Substantia nigra (tissue), 51 donors: ENCODE measurements at places on chromosomes 4 and X.

GRCh38 chr4:151629097-151629783, 131.6 kb downstream of the GATB start:
- no peak for DNase-seq

DNA sequence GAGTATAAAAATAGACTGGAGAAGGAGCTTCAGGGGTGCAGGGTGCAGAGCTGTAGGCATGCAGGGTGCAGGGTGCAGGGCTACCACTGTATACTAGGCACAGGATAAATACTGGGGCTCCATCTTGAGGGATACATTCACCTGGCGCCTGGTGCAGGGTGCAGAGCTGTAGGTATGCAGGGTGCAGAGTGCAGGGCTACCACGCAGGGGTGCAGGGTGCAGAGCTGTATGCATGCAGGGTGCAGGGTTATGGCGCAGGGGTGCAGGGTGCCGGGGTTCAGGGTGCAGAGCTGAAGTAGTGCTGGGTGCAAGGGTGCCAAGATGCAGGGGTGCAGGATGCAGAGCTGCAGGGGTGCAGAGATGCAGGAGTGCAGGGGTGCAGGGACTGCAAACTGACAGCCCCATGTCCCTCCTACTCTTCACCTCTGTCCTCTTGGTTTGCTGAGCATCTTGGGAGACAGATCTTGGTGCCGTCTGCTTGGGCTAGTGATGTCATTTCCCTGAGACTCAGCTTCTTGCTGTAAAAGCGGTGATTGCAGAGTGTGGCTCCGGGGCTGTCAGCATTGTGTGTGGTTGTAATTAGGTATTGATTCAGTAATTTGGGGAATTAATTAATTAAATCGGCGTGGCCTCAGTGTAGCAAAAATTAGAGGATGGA, 91.2 kb downstream of the ADRA2C start:
- no peak for DNase-seq

GRCh38 chr4:142832022-142832421, 14.1 kb downstream of the INPP4B start:
- no peak for DNase-seq

DNA sequence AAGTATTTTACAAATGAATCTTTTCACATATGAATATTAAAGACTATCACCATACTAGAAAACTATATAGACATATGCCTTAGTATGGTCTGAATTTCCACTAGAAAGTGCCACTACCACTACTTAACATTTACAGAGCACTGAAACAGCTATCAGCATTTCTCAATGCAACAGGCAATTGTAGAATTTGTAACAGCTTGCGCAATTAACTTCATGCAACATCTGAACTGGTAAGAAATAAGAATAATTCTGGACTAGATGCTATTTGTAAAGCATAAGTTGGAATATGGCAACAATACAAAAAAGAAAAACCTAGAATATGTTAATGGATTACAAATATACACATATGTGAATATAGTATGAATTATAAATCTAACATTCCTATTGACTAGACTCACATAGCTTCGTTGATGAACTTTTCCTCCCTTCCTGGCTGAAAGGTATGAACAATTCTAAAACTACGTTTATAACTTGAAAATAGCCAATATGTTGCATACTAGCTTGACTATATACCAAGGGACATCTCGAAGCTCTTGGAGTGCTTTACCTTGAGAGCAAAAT, 82.0 kb downstream of the ATP8A1 start:
- DNase-seq = no peak

- DNase-seq = no peak
Observed at GRCh38 chr4:40193016-40193571, 3.7 kb upstream of the RHOH start.

DNA sequence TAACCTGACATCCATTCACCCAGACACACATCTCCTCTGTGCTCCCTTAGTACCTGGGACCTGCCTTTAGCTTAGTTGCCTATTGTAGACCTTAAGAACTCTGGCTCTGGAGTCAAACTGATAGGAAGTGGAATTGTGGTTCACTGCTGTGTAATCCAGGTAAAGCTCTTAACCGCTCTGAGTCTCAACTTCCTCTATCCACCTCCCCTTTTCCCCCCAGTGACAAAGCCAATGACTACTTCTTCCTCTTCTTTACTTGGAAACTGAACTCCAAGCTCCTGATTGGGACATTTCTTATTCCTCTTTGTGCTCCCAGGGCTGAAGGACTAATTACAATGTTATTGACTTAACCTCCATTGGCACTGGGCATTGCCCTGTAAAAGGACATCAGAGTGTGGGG, 94.1 kb downstream of the DRD5 start:
- no peak for DNase-seq

DNA sequence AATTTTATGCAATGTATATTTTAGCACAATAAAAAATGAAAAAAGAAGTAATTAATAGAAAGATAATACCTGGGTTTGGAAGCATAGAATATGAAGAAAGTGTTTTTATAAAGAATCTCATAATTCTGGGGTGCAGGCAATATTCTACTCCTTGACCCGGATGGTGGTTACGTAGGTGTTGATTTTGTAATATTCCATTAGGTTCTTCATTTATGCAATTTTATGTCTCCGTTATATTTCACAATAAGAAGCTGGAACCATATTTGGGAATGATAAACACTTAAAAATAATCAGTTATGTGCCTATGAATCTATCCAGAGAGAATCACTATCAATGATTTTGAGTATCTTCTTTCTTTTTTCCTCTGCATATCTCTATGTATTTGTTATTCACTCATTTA, 38.5 kb downstream of the CHRNA9 start:
- DNase-seq = no peak

GRCh38 chr4:181647396-181648147, 595.6 kb upstream of the TENM3 start:
- no peak for DNase-seq

- no peak for DNase-seq
Observed at GRCh38 chr4:75886104-75886503, 16.1 kb downstream of the PPEF2 start.

- DNase-seq = no peak
Observed at GRCh38 chr4:11894977-11895376, 466.3 kb upstream of the HS3ST1 start.

DNA sequence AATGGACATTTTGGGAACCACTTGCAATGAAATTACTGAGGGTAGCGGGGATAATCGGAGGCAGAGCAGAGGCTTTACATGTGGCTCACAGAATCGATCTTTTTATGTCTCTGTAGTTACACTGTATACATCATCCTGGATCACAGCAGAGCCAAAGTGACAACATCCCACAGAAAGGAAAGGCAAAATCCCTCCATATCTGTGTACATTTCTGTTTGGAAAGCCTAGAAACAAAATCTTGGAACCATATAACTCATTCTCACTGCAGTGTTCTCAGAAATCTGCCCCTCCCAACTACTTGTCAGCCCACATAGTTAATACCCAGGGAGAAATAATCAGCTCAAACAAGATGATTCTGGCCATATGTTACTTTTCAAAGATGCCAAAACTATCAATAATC, 211.6 kb downstream of the DCLK2 start:
- DNase-seq = no peak

DNA sequence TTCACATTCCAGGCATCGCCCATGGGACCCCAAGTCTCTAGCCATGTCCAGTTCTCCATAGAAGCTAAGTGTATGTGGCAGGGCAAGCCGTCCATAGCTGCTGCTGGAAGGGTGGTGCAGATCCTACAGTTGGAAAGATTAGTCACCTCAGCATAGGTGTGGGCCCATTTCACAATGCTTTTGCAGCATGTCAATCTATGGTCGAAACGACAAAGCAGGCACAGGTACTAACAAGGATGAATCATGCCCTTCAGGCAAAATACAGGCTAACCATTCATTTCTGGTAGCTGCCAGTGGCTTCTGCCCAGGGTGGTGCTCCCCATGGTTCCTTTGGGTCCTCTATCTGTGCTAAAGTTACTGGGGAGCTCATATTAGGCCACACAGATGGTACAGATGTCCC, 225.2 kb downstream of the ADGRL3 start:
- DNase-seq = no peak

- DNase-seq = no peak
Observed at GRCh38 chrX:11789809-11790208, 31.8 kb downstream of the MSL3 start.

DNA sequence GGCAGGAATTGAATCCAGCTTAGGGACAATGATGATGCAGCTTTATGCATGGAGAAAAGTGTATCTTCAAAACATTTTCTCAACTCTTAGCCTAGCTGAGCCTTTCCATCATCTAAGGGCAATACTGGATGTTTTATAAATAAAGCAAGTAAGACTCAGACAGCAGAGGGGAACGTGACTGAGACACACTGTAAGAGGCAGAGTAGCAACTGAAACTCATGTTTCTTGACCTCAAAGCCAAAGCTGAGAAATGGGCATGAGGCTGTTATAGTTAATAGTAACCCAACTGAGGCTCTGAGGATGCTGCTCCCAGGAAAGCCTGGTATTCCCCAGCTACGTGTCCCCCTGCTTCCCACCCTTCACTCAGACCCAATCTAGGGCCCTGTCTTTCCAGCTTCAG, 44.6 kb downstream of the ARHGEF9 start:
- no peak for DNase-seq

GRCh38 chr4:41209187-41209586, 5.2 kb downstream of the APBB2 start:
- DNase-seq = no peak

DNA sequence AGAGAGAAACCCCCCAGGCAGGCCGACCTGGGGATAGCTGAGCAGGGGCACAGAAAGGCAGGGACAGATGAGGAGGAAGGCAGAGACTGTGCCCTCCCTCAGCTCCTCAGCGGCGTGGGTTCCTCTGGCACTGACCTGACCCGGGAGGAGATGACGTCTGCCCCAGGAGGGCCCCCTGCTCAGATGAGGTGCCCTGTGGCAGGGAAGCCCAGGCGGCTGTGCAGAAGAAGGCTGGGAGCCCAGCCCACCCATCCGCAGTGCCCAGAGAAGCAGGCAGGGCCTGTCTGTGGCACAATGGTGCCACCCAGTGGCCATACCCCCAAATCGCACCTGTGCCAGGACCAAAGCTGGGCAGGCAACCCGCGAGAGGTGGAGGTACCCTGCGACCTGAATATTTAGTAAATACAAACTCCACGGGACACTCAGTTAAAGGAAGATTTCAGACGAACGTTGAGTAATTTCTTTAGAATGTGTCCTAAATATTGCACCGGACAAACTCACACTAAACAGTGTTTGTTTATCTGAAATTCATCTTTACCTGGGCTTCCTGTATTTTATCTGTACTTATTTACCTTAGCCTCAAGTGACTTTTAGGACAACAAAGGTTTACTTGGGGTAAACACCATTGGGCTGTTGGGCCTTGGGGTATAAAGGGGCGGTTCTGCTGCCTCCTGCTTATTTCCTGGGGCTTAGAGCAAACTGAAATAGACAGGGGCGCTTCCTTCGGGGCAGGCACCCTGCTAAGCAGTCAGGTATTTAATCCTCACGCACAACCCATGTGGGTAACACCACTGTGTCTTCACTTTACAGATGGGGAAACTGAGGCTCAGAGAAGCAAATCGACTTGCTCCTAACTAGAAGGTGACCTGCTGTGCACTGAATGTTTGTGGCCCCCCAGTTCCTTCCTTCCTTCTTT, 46.5 kb upstream of the HMX1 start:
- DNase-seq = peak; percentile 43

- DNase-seq = no peak
Observed at GRCh38 chr4:169050284-169050683, 40.2 kb upstream of the CBR4 start.

DNA sequence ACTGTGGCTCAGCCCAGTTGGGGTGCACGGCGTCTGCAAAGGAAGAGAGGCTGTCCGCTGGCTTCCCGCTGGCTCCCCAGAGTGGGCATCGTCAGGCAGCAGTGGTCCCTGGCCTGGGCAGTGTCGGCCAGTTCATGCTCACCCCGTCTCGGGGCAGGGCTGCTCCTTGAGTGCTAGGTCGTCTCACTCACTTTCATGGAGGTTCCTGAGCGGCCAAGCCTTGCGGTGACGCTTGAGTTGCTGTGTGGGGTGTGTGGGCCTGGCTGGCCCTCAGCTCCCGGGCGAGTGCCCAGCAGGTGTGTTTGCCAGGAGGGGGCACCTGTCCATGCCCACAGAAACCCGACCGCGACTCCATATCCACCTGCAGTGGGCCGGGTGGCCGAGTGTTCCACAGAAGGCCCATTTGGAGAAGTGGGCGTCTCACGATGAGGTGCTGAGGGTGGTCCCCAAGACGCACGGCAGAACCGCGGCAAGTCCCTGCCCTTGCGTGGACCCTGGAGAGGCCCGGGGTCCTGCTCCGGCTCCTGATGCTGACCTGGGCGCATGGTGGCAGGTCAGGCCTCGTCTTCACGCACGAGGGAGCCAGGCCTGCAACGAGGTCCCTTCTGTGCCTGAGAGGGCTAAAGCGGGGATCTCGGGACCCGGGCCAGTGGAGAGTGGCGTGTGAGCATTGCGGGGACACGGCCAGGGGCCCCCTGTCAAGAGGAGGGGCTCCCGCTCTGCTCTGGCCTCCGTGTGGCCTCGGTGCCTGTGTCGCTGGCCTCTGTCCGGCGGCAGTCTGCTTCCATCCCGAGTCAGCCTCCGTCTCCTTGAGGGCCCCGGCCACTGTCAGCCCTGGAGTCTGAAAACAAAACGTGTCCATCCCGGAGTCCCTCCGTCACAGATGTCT, 18.5 kb upstream of the UVSSA start:
- no peak for DNase-seq

GRCh38 chr4:87985097-87985886, 9.8 kb downstream of the SPP1 start:
- peak; percentile 82 for DNase-seq

DNA sequence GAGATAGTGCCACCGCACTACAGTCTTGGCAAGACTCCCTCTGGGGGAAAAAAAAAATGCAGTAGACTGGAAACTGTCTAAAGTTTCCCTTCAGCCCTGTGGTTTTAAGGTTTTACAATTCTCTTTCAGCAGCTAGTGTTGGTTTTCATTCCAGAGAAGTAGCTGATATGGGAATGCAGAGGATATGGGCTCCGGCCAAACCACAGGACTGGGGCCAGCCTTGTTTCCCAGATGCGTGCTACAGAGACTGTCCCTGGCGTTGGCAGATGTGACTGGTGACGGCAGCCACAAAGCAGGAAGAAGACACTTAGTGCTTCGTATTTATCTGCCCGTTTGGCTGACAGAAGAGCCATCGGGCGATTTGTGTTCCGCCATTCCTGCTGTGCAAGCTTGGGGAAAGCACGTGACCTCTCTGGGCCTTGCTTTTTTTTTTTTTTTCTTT, 43.2 kb downstream of the ZBTB49 start:
- no peak for DNase-seq

- no peak for DNase-seq
Observed at GRCh38 chr4:164224871-164225270, 529.1 kb upstream of the SMIM31 start.
